Stimulated activated CD4-positive, alpha-beta T cell treated with anti-CD3 and anti-CD28 coated beads, Interleukin-1b, Interleukin-23, amount 100 ng/mL, for 24 hours (primary cell): ENCODE measurements at places on chromosomes 13 and 19.

DNA sequence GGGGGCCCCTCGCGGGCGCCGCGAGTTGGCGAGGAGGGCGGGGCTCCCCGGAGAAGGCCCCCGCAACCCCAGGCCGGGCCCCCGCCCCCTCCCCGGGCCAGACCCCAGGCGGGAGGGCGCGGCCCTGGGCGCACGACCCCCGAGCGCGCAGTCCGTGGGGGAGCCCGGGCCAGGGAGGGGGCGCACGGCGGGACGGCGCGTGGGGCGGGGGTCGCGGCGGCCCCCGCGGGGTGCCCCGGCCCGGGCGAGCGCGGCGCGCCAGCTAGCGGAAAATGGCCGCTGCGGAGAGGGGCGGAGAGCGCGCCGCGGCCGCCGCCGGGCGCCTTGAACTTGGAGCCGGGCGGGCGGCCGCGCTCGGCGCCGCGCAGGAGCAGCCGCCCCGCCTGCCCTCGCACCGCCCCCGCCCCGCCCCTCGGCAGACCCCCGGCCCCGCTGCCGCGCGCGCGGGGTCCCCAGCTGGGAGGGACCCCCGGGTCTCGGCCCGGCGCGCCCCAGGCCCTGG lies 6.4 kb upstream of the NFIC start:
- no peak for DNase-seq

DNA sequence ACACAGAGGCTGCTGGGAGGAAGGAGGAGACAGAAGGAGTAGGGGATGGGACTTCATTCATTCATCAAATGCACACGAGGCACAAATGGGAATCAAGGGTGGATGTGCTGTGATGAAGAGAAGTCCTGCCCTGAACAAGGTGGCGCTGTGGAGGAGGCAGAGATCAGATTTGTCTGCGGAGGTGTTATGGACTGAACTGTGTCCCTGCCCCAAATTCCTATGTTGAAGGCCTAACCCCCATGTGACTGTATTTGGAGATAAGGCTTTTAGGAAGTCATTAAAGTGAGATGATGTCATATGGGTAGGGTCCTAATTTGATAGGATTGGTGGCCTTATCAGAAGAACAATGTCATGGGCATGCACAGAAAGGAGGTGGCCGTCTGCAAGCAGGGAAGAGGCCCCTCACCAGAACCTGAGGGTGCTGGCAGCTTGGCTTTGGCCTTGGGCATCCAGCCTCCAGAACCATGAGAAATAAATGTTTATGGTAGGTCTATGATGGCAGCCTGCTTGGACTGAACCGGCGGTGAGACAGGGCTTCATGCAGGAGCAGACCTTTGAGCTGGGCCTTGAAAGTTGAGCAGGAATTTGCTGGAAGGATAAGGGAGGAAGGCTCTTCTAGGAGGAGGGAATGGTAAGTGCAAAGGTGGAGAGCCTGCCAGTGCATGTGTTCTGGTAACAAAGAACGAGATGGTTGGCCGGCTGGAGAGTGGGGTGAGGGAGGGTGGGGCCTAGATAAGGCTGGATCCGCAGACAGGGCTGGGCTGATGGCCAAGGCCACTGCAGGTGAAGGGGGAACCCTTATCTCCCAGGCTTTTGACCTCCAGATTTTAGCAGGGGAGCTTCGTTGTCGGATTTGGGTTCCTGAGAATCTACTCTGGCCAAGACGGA lies 2.7 kb upstream of the CEBPA start:
- DNase-seq: no peak

- no peak for DNase-seq
These were observed 719 bp upstream of the GRK1 start for GRCh38 chr13:113666329-113666670.

GRCh38 chr19:13633109-13633508 lies 126.8 kb upstream of the CACNA1A start:
- no peak for DNase-seq

DNA sequence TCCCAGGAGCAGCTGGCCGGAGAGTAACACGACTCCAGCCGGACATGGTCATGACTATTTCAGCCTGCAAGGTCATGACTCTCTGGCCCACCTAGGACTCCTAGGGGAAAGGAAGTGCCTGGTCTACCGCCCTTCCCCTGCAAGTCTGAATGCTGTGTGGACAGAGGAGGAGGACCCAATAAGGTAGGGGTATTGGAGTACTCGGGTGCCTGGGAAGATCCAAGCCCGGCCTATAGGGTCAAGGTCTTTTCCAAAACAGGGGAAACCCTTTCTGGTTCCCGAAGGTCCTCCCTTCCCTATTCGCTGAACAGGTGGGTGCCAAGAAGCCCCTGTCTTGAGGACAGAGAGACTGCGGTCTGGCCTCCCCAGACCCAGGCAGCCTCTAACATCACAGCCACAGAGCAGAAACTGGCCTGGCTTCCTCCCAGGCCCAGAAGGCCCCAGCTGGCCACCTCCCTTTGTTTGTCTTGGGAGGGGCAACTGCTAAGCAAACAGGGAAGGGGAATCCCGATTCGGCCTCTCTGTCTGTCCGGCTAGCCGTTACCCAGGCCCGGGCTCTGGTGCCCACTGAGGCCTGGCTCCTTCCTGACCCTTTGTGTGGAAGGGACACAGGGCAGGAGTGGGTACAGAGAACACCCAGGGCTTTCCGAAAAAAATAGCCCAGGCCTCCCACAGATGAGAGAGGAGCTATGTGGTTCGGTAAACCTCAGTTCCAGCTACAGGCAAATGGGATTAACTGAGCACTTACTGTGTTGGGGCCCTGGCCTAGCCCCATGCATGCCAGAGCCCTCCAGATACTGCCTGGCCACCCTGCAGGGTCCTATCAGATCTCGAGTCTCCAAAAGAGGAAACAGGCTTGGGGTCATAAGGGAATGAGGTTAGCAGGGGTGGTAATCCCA lies 5.2 kb upstream of the GRAMD1A start:
- no peak for DNase-seq

- no peak for DNase-seq
These were observed 391.5 kb upstream of the DACH1 start for GRCh38 chr13:72258340-72258981.

DNA sequence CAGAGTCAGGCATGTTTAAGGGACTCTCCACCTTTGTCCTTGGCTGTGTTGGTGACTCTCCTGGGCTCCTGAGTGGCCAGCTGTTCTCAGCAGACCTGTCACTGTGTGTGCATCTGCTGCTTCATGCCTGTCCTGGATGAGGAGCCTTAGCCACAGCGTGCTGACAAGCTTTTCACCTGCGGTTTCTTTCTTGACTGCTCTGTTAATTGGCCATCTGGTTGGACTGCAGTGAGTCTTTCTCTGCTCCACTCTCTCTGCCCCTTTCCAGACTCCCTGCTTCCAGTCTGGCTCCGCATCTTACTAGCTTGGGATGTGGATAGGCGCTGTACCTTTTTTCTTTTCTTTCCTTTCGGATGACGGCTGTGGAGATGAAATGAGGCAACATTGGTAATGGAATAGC lies 38.8 kb downstream of the POLR1D start:
- no peak for DNase-seq

GRCh38 chr19:48283908-48284307 lies 14.0 kb downstream of the ZNF114 start:
- DNase-seq: no peak

- no peak for DNase-seq
These were observed 4.2 kb downstream of the CLIP3 start for GRCh38 chr19:36028313-36029041.

GRCh38 chr19:51135004-51135403 lies 7.1 kb upstream of the SIGLEC7 start:
- no peak for DNase-seq

DNA sequence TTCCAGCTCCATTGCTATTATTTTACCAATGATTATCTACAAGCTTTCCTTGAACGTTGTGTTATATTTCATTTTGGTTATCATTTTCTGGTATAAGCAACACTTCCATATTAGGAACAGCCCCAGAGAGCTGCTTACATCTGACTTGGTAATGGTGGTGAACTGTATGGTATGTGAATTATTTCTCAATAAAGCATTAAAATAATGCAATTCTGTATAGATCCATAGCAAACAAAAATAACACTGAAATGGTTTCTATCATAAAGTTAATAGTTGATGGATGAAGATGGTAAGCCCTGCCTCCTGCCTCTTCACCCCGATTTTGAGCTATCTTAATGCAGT lies 27.5 kb downstream of the GGACT start:
- DNase-seq: no peak

- no peak for DNase-seq
These were observed 3.0 kb downstream of the ENOX1 start for GRCh38 chr13:43783820-43784219.

- no peak for DNase-seq
These were observed 117.1 kb upstream of the TSC22D1 start for GRCh38 chr13:44693156-44693764.

- DNase-seq: no peak
These were observed 61.9 kb downstream of the TNFRSF19 start for GRCh38 chr13:23632048-23632582.

GRCh38 chr13:43240278-43240677 lies 216.9 kb downstream of the DNAJC15 start:
- no peak for DNase-seq

- no peak for DNase-seq
These were observed 756.1 kb upstream of the MIR17HG start for GRCh38 chr13:90591260-90591926.

GRCh38 chr19:50858886-50859285 lies 4.2 kb downstream of the KLK3 start:
- DNase-seq: no peak

GRCh38 chr19:7645656-7646425 lies 8.9 kb downstream of the STXBP2 start:
- no peak for DNase-seq

DNA sequence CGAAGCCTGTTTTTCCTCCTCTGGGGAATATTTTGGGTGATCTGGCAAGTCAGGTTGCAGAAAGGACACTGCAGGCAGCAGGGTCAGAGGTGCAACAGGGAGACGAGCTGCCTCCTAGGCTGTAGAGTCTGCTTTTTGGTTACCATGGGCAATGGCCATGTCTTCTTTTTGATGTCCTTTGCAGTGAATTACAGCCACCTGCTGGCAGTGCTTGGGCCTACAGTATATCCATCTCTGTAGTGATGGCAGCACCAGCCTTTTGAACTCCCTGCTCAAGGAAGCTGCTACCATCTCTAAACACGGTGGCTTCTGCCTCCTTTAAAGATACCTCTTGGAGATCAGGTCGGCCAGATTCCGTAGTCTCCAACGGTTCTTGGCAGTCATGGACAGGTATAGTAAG lies 73.9 kb downstream of the WTIP start:
- no peak for DNase-seq

- no peak for DNase-seq
These were observed 1258.6 kb downstream of the PCDH9 start for GRCh38 chr13:65971541-65971940.

GRCh38 chr13:112740502-112741131 lies 50.8 kb downstream of the ATP11A start:
- DNase-seq: no peak

DNA sequence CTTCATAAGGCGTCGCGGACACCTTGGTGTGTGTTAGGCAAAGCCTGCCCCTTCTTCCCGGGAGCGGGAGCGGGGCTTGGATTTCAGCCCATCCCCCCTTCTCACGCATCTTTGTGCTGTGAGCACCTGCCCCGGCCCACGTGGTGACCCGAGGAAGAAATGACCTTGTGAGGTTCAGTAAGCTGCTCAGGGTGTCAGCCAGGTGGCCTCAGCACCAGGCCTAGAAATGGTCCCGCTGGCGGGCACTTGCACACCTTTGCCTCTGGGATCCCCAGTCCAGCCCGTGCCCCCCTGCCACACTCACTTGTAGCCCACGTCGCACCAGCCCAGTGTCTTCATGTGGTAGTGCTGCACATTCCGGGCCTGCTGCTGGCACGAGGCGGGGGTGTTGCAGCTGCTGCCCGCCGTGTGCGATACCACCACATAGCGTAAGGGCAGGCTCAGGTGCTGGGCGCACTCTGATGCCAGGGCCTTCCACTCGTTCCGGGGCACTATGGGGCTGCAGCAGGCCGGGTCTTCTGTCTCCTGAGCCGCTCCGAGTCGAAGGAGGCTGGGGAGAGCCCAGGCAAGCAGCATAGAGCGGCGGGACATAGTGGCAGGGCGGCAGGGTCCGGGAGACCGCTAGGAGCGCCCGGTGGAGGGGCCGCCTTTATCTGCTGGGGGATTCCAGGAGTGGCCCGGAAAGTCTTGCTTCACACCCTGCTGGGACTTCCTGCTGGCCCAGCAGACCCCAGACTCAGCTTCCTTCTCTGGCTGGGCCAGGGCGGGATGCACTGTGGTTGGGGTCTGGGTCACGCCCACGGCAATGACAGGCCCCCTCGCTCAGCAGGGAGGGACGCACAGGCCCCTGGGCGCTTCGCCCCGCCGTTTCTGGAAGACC lies at the start of gene PGLYRP1:
TSS of gene PGLYRP1 (minus strand) at position 623 of the 880 bp plus-strand sequence. CDS start at position 591, 32 bp downstream.
- DNase-seq: no peak

DNA sequence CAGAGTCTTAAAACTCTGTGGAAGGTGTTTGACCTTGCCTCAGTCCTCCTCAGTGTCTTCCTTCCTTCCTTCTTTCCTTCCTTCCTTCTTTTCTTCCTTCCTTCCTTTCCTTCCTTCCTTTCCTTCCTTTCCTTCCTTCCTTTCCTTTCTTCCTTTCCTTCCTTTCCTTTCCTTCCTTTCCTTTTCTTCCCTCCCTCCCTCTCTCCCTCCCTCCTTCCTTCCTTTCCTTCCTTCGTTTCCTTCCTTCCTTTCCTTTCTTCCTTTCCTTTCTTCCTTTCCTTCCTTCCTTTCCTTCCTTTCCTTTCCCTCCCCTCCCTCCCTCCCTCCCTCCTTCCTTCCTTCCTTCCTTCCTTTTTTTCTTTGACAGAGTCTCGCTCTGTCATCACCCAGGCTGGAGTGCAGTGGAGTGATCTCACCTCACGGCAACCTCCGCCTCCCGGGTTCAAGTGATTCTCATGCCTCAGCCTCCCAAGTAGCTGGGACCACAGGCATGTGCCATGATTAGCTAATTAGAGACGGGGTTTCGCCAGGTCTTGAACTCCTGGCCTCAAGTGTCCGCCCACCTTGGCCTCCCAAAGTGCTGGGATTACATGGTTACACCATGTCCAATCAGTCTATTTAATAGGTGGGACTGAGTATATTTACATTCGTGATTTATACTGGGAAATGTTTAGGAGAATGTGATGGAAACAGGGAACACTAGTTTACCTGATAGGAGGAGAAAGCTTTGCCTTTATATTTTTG lies 16.3 kb downstream of the ZNF507 start:
- DNase-seq: no peak

GRCh38 chr13:32878163-32878562 lies 138.1 kb upstream of the KL start:
- DNase-seq: no peak

DNA sequence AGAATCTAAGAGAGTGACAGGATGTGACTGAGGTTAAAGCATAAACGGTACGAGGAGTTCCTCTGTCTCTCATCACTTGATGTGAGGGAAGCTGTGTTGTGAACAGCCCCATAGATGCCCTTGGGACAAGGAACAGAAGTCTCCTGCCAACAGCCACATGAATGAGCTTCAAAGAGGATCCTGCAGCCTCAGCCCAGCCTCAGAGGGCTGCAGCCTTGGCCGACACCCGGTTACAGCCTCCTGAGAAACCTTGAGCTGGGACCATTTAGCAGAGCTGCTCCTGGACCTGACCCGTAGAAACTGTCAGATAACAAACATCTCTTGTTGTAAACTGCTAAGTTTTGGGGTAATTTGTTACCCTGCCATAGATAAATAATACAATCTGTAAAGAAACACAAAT lies 54.2 kb downstream of the CCNE1 start:
- DNase-seq: no peak

- no peak for DNase-seq
These were observed 11.3 kb downstream of the SHANK1 start for GRCh38 chr19:50708179-50708879.
